HEK293T (cell line): ENCODE measurements at places on chromosomes 3 and 15.

- DNase-seq, result no peak
Measured at GRCh38 chr3:57983734-57984518, 24.3 kb upstream of the FLNB start.

GRCh38 chr3:117084739-117085270 lies 375.2 kb downstream of the TUSC7 start:
- DNase-seq, result no peak

DNA sequence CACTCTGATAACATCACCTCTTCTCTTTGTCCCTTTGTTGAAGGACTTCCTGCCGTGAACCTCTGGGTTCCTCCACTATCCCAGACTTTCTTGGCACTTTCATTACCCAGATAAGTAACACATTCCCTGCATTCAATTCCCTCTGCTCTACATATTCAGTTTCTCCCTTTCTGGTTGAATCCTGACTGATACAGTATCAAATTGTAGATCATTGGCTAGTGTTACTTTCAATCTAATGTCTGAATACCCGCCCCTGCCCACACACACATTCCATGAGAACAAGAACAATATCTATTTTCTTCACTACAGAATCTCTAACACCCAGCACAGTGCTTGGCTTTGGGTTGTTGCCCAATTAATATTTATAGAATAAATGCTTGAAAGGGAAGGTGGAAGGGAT lies 163.5 kb downstream of the ABHD5 start:
- DNase-seq, result no peak

DNA sequence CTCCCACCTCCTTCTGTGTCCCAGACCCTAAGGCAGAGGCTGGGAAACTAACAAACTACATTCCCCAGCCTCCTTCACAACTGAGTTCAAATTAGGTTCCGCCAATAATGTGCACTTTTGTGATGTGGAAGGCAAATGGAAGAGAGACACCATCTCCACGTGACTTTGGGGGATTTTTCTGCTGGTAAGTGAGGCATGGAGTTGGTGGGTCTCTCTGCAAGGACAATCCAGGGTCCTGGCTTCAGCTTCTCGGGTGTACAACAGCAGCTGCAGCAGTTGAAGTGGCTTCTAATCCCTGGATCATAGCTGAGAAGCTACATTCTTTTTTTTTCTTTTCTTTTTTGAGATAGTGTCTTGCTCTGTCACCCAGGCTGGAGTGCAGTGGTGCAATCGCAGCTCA lies 58.9 kb upstream of the GATA2 start:
- DNase-seq, result no peak

- no peak for DNase-seq
Measured at GRCh38 chr3:191387441-191388077, 57.2 kb upstream of the UTS2B start.

- peak; percentile 41 for DNase-seq
Measured at GRCh38 chr3:129398803-129399144, 29.7 kb downstream of the EFCAB12 start.

GRCh38 chr3:138962854-138963560 lies 16.0 kb downstream of the FOXL2NB start:
- DNase-seq, result no peak

GRCh38 chr3:62188681-62189375 lies 184.5 kb downstream of the FEZF2 start:
- DNase-seq, result peak; percentile 78

DNA sequence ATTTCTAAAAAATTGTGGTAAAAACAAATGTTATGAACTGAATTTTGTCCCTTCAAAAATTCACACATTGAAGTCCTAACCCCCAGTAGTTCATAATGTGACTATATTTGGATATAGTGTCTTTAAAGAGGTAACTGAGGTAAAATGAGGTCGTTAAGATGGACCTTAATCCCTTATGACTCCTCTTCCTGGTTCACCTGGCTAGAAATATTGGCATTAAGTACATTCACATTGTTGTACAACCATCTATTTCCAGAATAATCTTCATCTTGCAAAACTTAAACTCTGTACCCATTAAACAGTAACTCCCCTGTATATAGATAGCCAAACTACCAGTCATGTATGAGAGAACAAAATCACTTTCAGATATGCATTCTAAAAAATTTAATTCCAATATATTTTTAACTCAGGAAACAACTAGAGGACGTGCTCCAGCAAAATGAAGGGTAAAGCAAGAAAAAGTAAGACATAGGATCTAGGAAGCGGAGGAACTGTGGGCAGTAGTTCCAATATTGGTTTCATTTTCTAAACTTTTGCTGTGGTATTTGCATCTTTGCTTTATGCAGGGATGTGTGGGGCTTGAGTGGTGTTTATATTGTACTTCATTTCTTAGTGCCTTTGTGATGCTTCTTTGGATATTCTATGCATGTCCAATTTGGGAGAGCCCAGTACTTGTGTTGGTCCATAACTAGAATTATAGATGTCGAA lies 36.7 kb upstream of the IL20RB start:
- no peak for DNase-seq

DNA sequence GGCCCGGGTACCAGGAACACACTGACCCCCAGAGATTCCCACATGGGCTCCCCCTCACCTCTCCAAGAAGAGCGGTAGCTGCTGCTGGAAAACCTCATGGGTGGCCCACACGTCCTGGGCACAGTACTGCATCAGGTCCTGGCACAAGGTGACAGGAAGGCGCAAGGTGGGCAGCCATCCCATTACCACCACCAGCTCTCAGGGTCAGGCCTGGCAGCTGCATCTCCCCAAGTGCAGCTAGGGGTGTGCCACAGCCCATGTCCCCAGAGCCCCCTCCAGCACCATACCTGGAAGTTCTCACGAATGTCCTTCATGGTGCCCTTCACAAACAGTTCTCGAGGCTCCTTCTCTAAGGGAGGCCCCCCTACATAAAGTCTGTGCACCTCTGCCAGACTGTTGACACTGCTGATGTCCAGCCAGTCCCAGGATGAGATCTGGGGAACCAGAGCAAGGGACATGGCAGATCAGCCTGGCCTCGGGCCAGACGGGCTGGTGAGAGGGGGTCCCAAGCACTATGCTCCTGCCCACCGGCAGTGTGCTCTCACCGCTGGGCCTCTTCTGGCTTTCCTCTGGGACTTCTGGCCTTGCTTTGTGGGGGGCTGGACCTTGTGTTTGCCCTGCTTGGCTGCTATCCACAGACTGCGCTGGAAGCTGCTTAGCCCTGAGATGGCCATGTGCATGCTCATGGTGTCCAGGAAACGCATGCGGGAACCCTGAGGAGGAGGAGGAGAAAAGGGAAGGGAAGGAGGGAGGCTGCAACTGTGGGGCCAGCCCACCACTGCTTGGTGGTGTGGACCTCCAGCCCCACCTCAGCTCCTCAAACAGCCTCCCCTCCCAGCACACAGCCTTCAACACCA lies 6.0 kb downstream of the POLG start:
- no peak for DNase-seq

DNA sequence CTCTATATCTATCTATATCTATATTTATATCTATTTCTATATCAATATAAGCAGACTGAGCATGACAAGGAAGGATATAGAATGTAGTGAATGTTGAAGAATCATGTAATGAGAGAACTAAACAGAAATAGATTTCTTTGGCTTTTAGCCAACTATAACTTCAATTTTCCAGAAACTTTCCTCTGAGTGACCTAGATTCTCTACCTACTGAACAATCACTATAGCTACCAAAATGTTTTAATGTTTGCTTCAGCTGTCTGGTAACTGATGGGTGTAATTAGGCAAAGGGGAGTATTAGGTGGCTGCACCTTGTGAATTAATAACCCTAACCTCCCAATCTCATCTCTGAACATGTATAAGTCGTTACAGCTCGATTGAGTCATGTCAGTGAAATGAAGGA lies 76.4 kb upstream of the ROBO1 start:
- DNase-seq, result no peak

DNA sequence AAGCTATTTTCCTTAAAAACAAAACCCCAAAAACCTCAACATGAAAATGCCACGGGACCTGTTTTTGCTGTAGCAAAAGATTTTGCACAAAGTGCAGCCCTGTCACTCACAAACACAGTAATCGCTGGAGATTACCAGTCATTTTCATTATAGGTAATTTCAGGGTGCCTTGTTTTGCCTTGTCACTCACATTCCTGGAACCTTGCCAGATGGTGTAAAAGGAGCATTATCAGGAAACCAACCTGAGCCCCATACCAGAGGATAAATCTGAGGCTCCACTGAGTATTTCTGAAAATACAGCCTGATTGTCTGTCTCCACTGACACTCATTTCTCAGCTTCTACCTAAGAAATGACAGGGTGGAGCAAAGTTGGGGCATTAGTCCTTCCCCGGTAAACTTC lies 791.3 kb upstream of the LMCD1 start:
- no peak for DNase-seq

DNA sequence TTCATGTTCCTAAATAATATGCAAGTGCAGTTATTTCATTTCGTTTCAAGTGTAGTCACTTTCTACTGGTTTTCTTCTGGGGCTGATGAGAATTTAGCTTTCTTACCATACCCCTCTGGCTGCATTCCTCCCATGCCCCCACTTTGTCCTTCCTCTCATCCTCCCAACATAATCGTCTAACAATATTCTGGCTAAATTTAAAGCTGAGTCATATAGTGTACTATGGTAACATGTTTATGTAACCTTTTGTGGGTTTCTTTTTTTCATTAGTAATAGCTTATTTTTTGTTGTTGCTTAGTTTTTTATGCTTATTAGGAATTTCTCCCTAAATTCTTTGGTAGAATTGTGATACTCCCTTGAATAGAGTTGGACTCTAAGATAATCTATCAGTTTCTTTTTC lies 30.5 kb downstream of the DUT start:
- DNase-seq, result no peak

- DNase-seq, result no peak
Measured at GRCh38 chr3:60475096-60475495, 776.2 kb downstream of the FHIT start.

DNA sequence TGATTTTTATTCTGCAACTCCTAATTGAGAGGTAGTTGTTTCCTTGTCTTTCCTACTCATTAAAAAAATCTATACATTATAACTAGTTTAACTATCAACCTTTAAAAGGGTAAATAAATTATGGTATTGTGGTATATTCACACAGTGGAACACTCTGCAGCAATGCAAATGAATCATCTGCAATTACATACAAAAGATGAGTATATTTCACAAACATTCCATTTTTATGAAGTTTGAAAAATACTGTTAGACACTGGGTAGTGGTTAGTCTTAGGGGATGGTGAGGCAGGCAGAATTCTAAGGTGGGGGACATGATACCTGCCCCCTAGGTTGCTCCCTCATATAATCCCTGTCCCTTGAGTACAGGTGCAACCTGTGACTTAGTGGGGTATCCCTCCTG lies 44.0 kb upstream of the MAGI1 start:
- no peak for DNase-seq

DNA sequence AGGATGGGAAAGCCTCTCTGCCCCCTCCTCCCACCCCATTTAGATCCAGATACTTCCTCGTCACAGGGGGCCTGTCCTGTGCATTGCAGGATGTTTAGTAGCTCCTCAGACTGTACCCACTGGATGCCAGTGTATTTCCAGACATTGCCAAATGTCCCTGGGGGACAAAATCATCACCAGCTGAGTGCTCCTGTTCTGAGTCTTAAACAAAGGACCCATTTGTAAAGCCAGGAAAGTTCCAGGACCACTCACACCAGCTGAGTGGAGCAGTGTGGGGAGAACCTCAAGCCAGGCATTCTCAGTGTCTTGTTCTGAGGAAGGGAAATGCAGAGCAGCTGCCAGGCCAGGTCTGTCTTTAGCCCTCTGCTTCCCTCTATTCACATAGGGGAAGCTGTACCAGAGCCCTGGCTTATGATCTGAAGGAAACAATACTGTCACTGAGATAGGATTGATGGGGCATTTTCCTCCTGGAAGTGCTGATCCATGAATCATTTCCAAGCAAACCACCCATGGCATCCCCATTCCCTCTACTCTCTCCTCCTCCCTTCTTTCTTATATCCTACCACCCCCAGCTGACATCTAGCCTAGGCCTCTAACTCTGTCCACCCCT lies 67.4 kb upstream of the MEX3B start:
- DNase-seq, result no peak

DNA sequence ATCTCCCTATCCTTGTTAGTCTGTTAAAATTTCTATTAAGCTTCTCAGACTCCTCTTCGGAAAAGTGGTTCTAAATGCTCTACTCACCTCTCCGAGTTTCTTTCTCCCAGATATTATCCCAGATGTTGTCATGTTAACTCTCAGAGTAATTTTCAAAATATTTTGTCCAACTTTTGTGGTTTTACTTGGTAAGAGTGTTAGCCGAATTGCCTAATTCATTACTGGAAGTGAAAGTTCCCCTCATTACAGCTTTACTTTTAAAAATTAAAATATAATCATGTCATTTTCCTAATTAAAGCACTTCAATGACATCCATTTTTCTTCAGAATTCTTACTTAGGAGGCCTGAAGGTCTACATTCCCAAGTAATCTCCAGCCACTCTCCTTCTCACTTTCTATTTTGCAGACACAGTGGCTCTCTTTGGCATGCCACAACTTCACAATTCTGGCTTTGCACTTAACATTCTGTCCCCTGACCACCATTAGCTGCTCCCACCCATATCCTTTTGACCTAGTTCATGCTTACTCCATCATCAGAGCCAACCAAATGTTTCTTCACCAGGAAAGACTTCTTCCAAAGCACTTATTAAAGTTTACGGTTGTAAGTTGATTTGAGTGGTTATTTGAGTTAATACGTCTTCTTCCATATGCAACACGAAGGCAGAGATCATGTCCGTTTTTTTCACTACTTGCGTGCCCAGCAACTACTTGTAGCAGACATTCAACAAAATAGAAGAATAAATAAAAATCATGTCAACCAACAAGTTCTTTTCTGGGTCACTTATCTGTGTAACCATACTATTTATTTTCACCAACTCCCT lies 10.2 kb upstream of the TIPARP start:
- DNase-seq, result no peak
